ENCODE measurements at places on chromosomes 4 and X.

GRCh38 chr4:30399476-30399875, 320.7 kb upstream of the PCDH7 start:
- DNase-seq = no peak

DNA sequence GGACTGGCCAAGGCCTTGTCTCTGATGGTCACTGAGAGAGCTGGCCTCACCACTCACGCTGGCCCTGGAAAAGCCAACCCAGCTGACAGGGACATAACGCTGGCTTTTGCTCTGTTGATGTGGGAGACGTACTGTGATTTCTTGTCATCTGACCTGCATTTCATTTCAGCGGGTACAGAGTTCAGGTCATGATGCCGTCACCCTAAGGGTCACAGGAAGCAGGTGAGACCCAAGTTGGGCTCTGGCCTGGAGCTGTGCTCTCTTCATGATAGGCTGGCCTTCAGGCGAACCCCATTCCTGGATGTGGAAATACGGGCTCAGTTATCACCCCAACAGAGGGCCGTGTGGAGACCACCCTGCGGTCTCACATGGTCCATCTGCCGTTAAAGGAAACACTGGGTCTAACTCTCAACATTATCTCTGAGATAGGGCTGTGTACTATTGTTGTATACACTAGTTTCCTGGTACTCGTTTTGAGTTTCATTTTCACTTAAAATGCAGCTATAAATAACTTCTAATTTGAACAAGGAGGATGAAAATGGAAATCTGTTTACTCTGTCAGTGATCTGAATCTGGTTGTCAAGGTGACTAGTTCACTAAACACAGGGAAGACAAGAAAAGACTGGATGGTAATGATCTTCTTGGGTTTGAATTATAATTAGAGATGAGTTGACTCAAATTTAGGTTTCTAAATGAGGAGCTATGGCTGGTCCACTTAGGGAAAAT, 89.1 kb downstream of the TBC1D9 start:
- no peak for DNase-seq

- no peak for DNase-seq
Observed at GRCh38 chr4:40185830-40186664, 10.8 kb upstream of the RHOH start.

GRCh38 chr4:55491486-55491885, 55.2 kb downstream of the CLOCK start:
- DNase-seq = no peak

Data from stimulated activated CD8-positive, alpha-beta memory T cell treated with anti-CD3 and anti-CD28 coated beads, Interleukin-4, amount 100 ng/mL, for 4 hours (primary cell).